Prostate gland (tissue), 2 donors: ENCODE measurements at places on chromosomes 3 and 15.

DNA sequence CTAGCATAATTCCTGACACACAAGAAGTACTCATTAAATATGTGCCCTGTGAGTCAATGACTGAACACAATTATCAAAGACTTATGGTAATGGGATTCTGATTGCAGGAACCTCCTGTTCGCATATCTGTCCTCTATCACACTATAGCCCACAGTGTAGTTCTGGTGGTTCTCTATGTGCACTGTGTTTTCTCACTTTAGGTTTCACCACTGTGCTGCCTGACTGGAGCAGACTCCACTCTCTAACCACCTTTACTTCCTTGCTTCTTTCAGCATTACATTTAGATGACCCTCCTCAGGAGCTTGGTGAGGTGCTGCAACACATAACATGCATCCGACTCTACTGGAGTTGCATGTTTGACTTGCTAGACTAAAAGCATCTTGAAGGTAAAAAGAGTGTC, 777.1 kb downstream of the SQOR start:
- no peak for DNase-seq

DNA sequence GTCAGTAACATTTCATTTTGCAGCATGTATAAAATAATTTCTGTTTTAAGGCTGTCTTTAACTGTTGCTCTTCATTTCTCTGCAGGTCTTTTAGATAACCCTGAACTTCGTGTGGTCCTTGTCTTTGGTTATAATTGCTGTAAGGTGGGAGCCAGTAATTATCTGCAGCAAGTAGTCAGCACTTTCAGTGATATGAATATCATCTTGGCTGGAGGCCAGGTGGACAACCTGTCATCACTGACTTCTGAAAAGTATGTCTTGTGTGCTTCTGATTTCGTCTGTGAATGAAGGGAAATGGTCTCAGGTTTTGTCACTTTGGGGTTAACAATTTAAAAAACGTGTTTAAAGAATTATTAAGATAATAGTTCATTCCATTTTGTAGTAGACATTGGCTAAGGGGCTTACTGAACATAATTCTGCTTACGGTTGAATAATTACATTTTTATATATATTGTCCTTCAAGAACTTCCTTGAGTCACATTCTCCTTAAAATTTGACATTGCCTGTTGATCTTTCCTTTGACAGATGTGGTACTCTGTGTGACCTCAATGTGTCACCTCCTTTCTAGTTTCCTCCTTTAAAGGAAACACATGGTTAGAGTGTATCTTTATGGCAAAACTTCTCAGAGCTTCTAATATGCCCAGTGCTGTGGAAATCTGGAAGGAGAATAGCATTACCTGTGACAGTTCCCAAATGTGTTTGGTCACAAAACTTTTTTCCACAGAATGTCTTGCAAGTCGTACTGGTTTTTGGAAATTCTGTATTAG, 26.3 kb downstream of the FBXO22 start:
- DNase-seq, result no peak

- peak; percentile 86 for DNase-seq
These were observed 9.1 kb downstream of the GHRL start for GRCh38 chr3:10283638-10284037.

DNA sequence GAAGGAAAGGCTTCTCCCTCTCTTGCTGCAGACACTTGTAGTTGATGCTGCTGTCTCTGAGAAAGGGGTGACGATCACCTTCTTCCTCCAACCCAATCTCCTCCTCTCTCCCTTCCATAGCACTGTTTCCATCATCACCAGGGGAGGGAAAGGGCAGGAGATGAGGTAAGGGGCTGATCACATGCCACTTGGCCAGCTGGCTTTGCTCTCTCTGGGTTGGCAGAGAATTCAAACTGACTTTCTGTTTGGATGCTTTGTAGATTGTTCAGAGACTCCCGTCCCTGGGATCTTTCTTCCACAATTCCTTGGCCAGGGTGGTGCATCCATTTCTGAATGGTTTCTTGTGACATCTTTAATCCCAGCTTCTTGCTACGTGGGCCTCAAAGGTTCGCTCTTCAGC, 43.2 kb upstream of the ZNF148 start:
- no peak for DNase-seq

- DNase-seq, result no peak
These were observed 100.1 kb upstream of the LPP start for GRCh38 chr3:188053710-188054380.

- DNase-seq, result no peak
These were observed 129.9 kb downstream of the VGLL4 start for GRCh38 chr3:11513817-11514135.

- DNase-seq, result no peak
These were observed 660 bp downstream of the CCK start for GRCh38 chr3:42265059-42265991.

GRCh38 chr15:100986158-100986896, 67.2 kb downstream of the LRRK1 start:
- DNase-seq, result no peak

- peak; percentile 39 for DNase-seq
These were observed 95.4 kb downstream of the PLOD2 start for GRCh38 chr3:146065573-146066006.

GRCh38 chr3:6709178-6709577, 151.7 kb upstream of the GRM7 start:
- peak; percentile 11 for DNase-seq

DNA sequence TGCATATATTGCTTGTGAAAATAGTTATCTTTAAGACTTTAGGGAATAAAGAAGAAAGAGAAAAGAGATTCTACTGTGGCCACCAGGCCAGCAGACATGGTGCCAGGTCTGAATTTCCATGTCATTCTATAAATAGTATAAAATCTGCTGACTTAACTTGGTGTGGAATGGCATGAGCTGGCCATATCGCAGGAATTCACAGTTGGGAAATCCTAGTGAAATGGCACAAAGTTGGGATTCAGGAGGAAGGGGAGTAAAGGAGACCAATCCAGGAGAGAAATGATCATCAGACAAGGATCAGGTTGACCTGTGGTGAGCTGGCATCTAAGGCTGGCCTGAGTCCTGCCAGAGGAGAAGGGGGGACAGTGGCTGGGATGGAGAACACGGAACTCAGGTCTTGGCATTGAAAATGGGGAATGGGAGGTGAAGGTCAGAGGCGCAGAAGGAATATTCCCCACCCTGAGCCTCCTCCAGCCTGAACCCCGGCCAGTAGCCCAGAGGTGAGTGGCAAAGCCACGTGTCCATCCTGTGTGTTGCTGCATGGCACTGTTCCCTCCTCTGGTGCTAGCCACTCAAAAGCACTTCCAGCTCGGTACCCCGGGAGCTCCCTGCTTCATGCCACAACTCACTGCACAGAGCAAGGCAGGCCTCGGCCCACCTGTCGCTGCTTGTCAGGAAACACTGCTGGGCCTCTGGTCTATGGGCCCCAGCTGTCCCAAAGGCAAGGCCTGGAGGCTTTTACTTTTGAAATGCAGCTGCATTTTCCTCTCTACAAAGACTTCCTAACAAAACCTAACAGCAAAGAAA, 51.4 kb downstream of the SSUH2 start:
- DNase-seq, result no peak

GRCh38 chr3:26004172-26004571, 214.3 kb downstream of the OXSM start:
- no peak for DNase-seq

DNA sequence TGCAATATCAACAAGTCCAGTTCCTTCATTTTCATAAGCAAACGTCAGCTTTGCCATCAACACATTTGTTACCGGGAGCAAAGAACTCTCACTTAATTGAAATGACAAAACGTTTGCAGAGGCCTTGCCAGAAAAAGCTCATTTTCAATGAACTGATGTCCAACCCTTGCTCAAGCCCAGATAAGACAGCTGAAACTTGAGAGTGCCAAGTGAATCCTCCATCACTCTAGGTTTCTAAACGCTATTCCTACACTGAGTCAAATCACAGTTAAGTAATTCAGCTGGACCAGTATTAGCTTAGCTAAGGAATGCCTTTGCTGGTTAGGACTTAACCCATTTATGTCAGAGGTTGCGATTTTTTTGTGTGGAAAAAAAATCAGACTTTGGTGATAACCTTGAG, 11.5 kb downstream of the CHSY1 start:
- DNase-seq, result no peak

DNA sequence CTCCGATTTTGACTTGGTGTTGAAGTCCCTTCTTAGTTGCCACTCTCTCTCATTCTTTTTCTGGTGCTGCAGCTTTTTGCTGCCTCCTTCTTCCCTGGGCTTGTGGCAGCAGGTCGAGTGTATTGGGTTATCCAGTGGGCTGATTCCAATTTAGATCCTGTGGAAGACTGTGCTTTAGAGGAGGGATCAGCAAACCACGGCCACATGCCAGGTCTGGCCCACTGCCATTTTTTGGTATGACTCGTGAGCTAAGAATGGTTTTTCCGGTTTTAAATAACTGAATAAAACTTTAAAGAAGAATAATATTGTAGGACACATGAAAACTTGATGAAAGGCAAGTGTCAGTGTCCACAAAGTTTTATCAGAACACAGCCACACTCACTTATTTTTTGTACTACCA, 330.5 kb downstream of the ROBO2 start:
- no peak for DNase-seq

- DNase-seq, result no peak
These were observed 62.6 kb downstream of the OSBPL10 start for GRCh38 chr3:31918179-31919150.

DNA sequence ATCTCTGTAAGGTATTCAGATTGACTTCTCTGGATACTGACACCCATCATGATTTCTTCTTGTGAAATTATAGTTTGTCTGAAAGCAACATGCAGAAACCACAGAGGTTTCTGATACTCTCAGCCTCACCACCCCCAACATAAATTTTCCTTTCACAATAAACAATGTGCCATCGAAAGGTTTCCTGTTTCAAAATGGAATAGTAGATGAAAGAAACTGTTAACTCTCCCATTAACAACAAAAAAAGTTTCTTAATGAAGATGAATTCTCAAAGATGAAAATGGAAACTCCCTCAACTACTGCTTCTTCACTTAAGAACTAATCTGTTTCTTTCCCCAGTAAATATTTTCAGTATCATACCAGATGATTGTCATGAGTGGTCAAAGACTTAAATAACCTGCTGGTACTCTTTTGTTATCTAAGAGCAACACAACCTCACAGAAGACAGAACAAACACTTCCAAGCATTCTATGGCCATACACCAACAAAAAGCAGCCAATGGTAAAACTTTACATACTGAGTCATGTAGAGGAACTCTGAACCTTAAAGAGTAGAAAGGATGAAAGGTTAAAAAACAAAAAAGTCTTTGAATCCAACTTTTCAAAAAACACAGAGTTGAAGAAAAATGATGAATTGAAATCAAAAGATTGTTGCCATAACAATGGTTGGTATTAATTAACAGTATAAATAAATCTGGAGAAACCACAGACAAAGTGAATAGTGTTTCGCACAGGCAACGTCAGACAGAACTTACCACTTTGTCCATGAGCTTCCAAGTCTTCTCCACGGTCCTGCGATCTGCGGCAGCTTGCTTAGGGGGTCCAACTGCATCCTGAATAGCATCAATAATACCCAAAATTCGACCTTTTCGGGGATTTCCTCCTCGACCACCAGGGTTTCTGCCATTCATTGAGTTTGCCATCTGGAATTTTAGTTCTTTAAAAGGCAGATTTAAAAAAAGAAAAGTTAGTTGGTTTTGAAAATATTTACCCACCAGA, 1.9 kb downstream of the CBLB start:
- no peak for DNase-seq

DNA sequence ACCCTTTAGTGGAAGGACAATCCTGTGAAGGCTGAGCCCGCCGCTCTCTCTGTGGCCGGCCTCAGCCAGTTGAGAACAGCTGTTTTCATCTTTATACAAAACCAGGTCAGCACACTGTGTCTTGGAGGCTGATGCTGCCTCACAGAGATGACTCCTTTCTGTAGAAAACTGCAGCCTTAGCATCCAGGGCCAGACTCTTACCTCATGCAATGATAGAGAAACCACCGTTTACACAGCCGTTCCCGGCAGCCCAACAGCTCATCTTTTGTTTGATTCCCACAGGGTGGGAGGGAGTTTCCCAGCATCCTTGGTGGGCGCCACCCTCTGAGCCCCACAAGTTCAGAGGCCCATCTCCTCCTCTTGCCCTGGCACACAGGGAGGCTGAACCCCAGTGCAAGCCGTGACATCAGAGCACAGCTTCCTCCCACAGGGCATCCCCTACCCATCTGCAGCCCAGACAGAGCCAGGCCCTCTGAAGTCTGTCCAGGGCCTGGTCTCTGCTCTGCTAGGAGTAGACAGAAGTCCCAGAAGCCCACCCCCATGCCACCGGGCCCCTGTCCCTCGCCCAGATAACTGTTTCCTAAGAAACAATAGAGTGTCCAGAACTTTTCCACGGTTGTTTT, 105.0 kb downstream of the LRRK1 start:
- DNase-seq, result no peak

GRCh38 chr3:160851629-160852210, 95.7 kb downstream of the PPM1L start:
- DNase-seq, result no peak

GRCh38 chr3:37752649-37753025, 109.0 kb upstream of the CTDSPL start:
- DNase-seq, result no peak

DNA sequence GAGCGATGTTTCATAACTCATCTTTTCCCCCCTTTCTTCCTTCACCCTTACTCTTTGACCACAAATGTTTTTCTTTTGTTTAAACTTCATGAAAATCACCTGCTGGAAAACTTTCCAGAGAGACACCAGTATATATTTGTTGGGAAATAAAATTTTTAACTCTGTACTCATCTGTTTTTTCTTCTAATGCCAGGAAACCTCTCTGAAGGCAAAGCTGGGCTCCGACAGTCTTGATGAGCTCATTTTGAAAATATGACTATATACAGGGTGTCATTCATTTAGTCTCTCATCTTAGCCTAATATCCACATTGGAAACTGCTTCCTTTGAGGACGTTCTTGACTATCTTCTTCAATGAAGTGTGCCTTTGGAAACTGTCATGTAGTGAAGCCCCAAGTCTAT, 339.6 kb upstream of the ROBO2 start:
- DNase-seq, result no peak

DNA sequence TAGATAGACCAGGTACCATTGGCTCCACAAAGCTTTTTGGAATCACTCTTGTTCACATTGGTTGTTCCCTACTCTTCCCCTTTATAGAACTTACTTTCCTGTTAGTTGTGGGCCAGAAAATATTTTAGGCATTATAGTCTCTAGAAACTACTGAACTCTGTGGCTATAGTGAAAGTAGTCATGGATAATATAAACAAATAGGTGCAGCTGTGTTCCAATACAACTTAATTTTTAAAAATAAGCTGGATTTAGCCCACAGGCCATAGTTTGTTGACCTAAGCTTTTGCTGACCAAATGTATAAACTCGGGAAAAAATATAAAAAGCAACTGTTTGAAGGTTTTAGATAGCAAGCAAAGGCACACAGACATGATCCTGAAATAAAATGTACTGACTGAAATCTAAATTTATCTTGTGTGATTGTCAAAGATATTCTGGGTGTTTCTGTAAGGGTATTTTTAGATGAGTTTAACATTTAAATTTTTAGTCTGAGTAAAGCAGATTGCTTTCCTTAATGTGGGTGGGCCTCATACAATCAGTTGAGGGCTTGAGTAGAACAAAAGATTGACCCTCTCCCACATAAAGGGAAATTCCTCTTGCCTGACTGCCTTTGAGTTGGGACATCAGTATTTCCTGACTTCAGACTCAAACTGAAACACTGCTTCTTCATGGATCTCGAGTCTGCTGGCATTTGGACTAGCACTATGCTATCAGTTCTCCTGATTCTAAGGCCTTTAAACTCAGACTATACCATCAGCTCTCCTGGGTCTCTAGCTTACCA, 13.2 kb downstream of the IQCB1 start:
- no peak for DNase-seq
